Cardiac muscle cell (in vitro differentiated cells and primary cell): ENCODE measurements at places on chromosomes 6 and 20. TPM values are rescaled to one million over a fixed set of nuclear protein-coding genes. Genes with fewer than 3 reads are reported as not detected.

ANKEF1 gene
- 4.3 and 8.9 TPM in 2 replicates for polyA plus RNA-seq

SIRPB1 gene
- not detected in 2 replicates for polyA plus RNA-seq

MDFI gene
- 27.5 and 27.9 TPM in 2 replicates for polyA plus RNA-seq

BEND3 gene
- polyA plus RNA-seq, result 3.0 and 3.4 TPM in 2 replicates

SNAP91 gene
- polyA plus RNA-seq, result 27.4 and 29.0 TPM in 2 replicates

TBPL1 gene
- 32.1 and 43.8 TPM in 2 replicates for polyA plus RNA-seq

PRDM13 gene
- polyA plus RNA-seq, result not detected in 2 replicates
